ENCODE measurements at places on chromosomes 16 and 17.

GRCh38 chr16:59148056-59148768 lies 414.1 kb upstream of the GOT2 start:
- H3K4me1 ChIP-seq, result no peaks in the 10 kb centered on the region
- H3K27me3 ChIP-seq, result no peaks in the 10 kb centered on the region
- no peak overlapping the region for H3K4me3 ChIP-seq
- no peaks in the 10 kb centered on the region for H3K36me3 ChIP-seq
- no peak for ATAC-seq

GRCh38 chr16:2003827-2004641 lies 5.6 kb downstream of the ZNF598 start:
- H3K27me3 ChIP-seq, result no peaks in the 10 kb centered on the region
- H3K4me1 ChIP-seq, result peaks cover 20% of the 10 kb centered on the region
- no peak overlapping the region for H3K27ac ChIP-seq

- no peaks in the 10 kb centered on the region for H3K36me3 ChIP-seq
- ATAC-seq, result no peak
- H3K27me3 ChIP-seq, result peaks cover 19% of the 10 kb centered on the region
Measured at GRCh38 chr16:88977018-88977811, at the start of gene CBFA2T3. TSS of gene CBFA2T3 (minus strand) at chr16:88977207. CDS start at chr16:88976807, 400 bp downstream.

GRCh38 chr17:16877099-16877498 lies 94.8 kb downstream of the TNFRSF13B start:
- no peaks in the 10 kb centered on the region for H3K36me3 ChIP-seq
- H3K4me3 ChIP-seq, result no peak overlapping the region
- no peak overlapping the region for H3K27ac ChIP-seq
- no peak for ATAC-seq
- no peaks in the 10 kb centered on the region for H3K27me3 ChIP-seq

GRCh38 chr16:670485-671352 lies 2.8 kb downstream of the RHOT2 start:
- no peak for ATAC-seq
- no peak overlapping the region for H3K27ac ChIP-seq
- H3K27me3 ChIP-seq, result no peaks in the 10 kb centered on the region
- no peak overlapping the region for H3K4me3 ChIP-seq

- H3K27ac ChIP-seq, result peak overlapping the region; percentile 100
- H3K4me1 ChIP-seq, result peaks cover 66% of the 10 kb centered on the region
- H3K4me3 ChIP-seq, result peak overlapping the region; percentile 84
- H3K27me3 ChIP-seq, result no peaks in the 10 kb centered on the region
- ATAC-seq, result peak; percentile 50
- peaks cover 82% of the 10 kb centered on the region for H3K36me3 ChIP-seq
Measured at GRCh38 chr17:78747488-78747887, 34.6 kb downstream of the CYTH1 start.

DNA sequence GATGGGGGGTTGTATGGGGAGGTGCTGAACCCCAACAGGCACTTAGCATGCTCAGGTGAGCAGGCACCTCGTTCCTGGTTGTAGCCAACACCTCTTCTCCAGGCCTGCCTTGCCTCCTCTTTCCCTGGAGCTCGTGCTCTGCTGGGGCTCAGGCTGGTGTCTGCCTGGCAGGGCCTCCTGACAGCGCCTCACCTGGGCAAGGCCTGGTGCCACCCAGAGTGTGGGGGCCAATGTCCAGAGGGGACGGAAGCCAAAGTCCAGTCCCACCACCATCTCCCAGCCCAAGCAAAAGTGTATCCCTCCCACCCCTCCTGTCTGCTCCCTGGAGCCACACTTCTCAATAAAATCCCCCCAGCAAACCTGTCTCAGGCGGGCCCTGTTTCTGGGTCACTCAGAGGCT lies 304.2 kb upstream of the TNRC6C start:
- H3K4me1 ChIP-seq, result no peaks in the 10 kb centered on the region
- ATAC-seq, result no peak
- H3K27ac ChIP-seq, result no peak overlapping the region
- peaks cover 9% of the 10 kb centered on the region for H3K27me3 ChIP-seq
- H3K4me3 ChIP-seq, result no peak overlapping the region

GRCh38 chr16:64153718-64154117 lies 968.1 kb downstream of the CDH11 start:
- H3K36me3 ChIP-seq, result no peaks in the 10 kb centered on the region
- H3K27ac ChIP-seq, result no peak overlapping the region

DNA sequence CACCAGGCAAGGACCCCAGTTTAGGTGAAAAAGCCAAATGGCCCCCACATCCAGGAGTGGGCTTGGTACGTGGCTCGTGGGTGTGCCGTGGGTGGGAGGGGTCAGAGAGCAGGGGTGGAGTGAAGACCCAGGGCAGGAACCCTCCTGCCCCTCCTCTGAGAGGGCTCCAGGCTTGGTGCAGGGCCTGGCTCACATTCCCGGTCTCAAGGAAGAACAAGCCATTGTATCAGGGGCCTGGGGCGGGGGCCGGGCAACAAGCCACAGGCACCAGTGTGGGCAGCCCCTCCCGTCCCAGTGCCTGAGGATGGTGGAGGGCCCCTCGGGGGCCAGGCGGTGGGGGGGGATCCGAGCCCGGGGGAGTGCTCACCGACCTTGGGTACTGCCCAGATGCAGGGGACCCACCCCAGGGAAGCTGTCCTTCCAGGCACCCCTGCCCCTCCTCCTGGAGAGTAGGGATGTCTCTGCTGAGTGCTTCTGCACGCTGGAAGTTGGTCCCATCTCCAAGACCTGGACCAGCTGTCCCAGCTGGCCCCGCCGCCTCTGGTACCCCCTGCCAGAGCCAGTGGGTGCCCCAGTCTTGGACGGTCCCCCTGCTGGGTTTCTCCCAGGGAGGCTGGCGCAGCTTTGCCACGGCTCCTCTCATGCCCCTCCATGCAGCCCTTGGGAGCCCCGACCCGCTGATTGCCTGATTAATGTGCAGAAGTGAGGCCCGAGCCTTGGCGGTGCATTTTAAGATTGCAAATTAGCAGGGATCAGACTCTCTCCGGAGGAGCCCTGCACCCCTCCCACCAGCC lies 83.7 kb downstream of the RTN4RL1 start:
- no peak for ATAC-seq
- no peak overlapping the region for H3K4me3 ChIP-seq
- peaks cover 3% of the 10 kb centered on the region for H3K4me1 ChIP-seq
- no peak overlapping the region for H3K27ac ChIP-seq
- H3K36me3 ChIP-seq, result no peaks in the 10 kb centered on the region

GRCh38 chr16:87487361-87487924 lies 5.4 kb downstream of the ZCCHC14 start:
- peak overlapping the region; percentile 15 for H3K4me3 ChIP-seq
- no peak for ATAC-seq
- no peaks in the 10 kb centered on the region for H3K27me3 ChIP-seq

GRCh38 chr17:13016881-13017654 lies 759 bp downstream of the ELAC2 start:
- no peaks in the 10 kb centered on the region for H3K27me3 ChIP-seq
- ATAC-seq, result peak; percentile 13
- peaks cover 50% of the 10 kb centered on the region for H3K36me3 ChIP-seq

DNA sequence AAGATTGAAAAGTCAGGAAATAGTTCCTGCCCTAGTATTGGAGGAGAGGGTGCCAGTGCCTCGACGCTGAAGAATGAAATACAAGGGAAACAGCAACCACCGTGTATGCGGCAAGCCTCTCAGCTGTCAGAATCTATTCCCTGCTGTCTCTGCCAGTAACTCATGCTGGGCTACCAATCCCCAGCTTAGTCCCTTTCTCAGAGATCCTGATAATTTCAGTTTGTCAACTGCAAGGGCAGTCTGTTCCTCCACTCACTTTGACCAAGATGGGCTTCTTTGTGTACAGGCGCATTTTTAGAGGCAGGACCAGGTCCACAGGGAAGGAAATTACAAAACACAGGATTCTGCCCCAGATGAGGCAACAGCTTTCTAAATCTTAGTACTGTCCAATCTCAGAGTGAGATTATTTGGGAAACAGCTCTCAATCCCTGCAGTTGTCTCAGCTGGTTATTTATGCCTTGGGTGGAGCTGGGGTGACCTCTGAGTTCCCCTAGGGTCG lies 1.3 kb downstream of the NQO1 start:
- peaks cover 6% of the 10 kb centered on the region for H3K36me3 ChIP-seq
- peak overlapping the region; percentile 100 for H3K4me3 ChIP-seq
- peaks cover 9% of the 10 kb centered on the region for H3K4me1 ChIP-seq
- ATAC-seq, result no peak
- no peak overlapping the region for H3K27ac ChIP-seq

DNA sequence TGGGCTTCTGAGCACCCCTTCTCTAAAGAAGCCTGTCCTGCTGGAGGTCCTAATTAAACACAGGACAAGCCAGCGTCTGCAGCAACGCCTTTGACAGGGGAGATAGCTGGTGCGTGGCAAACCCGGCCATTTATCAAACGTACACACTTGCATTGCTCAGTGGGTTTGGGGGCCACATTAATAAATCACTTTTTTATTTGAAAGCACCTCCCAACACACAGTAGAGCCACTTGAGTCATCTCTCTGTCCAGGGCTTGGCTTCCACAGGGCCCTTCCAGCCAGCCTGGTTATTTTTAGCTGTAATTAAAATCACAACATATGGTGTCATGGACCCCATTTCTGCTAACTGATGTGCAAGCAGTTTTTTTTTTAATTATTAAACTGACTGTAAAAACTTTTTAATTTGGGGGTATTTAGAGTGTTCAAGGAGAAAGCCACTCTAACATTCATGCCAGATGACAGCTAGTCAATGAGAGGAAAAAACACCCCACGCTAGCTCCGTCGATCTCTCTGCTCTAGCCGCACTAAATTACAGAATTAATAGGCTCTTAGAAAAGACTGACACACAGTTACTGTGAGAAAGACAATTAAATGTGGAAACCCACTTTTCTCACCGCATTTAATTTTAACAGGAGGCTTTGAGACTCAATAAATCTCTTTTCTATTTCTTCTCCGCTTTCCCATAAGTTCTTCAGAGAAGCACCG lies 201.0 kb upstream of the WSCD1 start:
- no peak for ATAC-seq
- H3K4me3 ChIP-seq, result no peak overlapping the region
- H3K4me1 ChIP-seq, result no peaks in the 10 kb centered on the region
- H3K27ac ChIP-seq, result no peak overlapping the region
- peaks cover 11% of the 10 kb centered on the region for H3K27me3 ChIP-seq

DNA sequence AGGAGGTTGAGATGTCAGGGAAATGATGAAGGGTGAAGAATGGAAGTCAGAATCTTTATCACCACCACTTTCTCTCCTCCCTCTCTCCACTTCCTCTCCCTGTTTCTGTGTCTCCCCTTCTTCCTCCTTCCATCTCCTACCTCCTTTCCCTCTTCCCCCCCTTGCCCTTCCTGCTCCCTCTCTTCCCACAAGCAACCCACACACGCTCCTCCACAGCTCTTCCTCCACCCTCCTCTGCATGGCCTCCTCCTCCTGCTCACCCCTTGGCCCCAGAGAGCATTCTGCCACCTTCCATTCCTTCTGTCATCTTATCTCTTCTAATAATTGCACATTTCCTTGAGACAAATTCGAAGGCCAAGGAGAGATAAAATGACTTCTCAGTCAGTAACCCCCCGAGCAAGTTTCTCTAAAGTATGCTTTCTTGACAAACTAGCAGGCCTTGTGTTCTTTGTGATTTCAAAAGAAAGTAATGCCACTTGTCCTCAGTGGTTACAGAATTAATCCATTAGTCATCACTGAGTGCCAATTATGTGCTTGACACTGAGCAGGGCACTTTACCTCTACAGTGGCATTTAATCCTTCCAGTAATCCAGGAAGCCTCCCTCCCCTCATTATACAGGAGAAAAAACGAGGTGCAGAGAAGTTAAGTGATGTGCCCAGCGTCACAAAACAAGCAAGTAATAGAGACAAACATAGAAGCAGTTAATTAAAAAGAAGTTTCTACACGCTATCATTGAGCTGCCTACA lies 72.3 kb upstream of the CCL1 start:
- ATAC-seq, result no peak
- no peak overlapping the region for H3K4me3 ChIP-seq
- no peaks in the 10 kb centered on the region for H3K4me1 ChIP-seq
- H3K36me3 ChIP-seq, result no peaks in the 10 kb centered on the region

DNA sequence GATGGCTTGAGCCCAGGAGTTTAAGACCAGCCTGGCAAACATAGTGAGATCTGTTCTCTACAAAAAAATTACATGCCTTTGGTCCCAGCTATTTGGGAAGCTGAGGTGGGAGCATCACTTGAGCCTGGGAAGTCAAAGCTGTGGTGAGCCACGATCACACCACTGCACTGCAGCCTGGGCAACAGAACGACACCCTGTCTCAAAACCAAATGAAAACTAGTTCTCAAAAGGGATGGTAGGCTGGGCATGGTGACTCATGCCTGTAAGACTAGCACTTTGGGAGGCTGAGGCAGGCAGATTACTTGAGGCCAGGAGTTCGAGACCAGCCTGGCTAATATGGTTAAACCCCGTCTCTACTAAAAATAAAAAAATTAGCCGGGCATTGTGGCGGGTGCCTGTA lies 31.1 kb downstream of the PPM1D start:
- no peak for ATAC-seq
- no peaks in the 10 kb centered on the region for H3K27me3 ChIP-seq
- no peak overlapping the region for H3K4me3 ChIP-seq
- peak overlapping the region; percentile 52 for H3K27ac ChIP-seq
- H3K36me3 ChIP-seq, result peaks cover 23% of the 10 kb centered on the region

DNA sequence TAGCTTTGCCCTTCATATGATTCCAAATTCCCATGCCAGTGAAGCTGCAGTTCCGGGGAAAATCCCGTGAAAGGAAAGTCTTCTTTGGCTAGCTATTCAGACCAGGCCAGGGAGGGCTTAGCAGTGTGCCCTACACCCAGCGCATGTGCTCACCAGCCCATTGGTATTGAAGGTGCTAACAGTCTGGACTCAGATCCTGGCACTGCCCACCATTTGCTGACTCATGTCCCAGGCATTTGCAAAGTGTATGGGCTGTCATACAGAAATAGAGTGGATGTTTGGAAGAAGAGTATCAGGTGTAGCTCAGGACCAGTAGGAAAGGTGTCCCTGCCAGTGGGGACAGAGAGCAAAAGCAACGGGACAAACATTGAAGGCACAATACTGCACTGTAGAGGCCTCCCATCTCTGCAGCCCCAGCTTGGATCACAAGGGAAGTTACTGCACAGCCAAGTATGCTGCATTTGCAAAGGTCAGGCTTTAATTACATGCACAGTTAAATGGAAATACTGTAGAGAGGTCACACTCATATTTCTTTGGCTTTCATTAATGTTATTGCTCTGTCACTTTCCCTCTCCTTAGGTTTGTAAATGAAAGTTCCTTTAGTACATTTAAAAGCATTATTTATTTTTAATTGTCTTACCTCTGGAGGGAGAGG lies 220.0 kb downstream of the IRX3 start:
- H3K4me3 ChIP-seq, result no peak overlapping the region
- no peak for ATAC-seq
- H3K27ac ChIP-seq, result no peak overlapping the region

- no peak overlapping the region for H3K4me3 ChIP-seq
- H3K36me3 ChIP-seq, result no peaks in the 10 kb centered on the region
- peaks cover 8% of the 10 kb centered on the region for H3K27me3 ChIP-seq
- H3K27ac ChIP-seq, result no peak overlapping the region
- peaks cover 19% of the 10 kb centered on the region for H3K4me1 ChIP-seq
- no peak for ATAC-seq
Measured at GRCh38 chr17:72569148-72569946, 448.5 kb downstream of the SOX9 start.

DNA sequence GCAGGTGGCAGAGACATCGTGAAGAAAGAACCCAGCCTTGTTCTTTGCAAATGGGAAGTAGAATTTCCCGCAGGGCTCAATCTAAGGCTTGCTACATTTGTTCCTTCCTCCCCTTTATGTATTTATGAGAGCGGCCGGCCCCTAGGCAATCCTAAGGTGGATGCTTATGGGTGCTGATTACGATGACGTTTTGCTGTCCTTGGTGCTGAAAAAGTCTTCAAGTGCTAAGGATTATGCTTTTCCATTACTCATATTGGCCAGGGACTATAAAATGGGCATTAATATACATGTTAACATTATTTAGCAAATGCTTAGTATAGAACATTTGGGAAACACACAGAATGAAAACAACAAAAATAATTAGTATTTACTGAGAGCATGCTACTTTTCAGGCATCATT lies 313.3 kb upstream of the XYLT1 start:
- no peaks in the 10 kb centered on the region for H3K36me3 ChIP-seq
- no peaks in the 10 kb centered on the region for H3K27me3 ChIP-seq
- no peak overlapping the region for H3K4me3 ChIP-seq
